ENCODE measurements at places on chromosomes 11 and 22.

DNA sequence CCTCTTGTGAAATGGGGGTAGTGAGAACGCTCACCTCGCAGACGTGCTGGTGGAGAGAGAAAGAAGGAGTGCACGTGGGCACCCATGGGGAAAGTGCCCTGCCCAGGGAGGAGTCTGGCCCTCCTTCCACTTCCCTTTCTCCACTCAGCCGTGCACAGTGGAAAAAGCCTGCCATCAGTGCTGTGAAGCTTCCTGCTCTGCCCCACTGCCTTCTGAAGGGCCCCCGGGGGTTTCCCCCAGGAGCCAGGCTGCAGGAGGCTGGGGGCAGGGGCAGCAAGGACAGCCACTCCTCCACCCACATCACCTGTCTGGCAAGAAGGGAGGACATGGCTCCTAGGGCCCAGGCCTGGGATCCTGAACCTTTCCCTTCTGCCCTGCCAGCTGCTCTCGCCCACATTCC lies 7.6 kb downstream of the TP53I11 start:
- DNase-seq = no peak

- DNase-seq = no peak
Measured at GRCh38 chr11:82872377-82873150, 27.7 kb downstream of the PRCP start.

GRCh38 chr11:128956401-128957201 lies 13.9 kb upstream of the TP53AIP1 start:
- peak; percentile 72 for DNase-seq

GRCh38 chr11:69822676-69823494 lies 3.7 kb upstream of the FGF3 start:
- DNase-seq = no peak

DNA sequence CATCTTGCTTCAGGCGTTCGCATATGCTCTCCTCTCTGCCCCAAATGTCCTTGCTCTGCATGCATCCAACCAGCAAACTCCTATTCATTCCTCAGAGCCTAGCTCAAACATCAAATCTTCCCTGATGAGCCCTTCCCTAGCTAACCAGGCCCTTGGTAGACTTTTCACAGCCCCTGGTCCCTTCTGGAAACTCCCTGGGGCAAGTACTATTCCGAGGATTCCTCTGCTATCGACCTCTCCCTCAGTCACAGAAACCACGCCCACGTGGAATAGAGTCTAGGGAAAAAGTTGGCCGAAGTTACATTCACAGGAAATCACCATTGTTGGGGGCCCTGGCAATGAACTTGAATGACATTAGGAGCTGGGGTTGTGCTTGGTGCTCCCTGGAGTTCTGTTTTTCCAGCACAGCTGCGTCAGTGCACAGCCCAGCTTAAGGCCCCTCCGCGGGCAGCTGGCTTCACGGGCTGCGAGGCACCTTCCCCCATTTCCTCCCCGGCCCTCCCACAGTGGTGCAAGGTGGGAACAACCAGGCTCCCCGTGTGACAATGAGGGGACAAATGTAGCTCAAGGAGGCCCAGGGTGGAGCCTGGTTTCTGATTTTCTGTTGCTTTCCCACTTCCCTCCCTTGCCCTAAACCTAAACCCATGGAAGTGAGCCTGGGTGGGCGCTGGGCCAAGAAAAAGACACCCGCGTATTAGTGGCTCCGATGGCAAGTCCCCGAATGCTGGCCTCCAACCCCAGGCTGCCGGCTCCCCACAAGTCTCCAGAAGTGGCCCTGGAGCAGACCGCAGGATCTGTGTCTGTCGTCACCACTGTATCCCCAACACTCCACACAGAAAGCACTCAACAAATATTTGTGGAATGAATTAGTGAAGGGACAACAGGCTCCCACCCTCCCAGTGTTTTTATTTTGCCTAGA lies 4.3 kb upstream of the ATP5MGL start:
- DNase-seq = peak; percentile 63

- no peak for DNase-seq
Measured at GRCh38 chr11:67270256-67271204, 4.3 kb downstream of the GRK2 start.

- DNase-seq = peak; percentile 47
Measured at GRCh38 chr11:65504674-65505465, 6.0 kb downstream of the MALAT1 start.
